ENCODE measurements at places on chromosomes 3 and 15.
A peak's percentile ranks its signal among the peaks of the same experiment; 100 is the strongest.

GRCh38 chr15:44710236-44711095 is 657 bp downstream of the PATL2 start:
- DNase-seq: peak; percentile 85

DNA sequence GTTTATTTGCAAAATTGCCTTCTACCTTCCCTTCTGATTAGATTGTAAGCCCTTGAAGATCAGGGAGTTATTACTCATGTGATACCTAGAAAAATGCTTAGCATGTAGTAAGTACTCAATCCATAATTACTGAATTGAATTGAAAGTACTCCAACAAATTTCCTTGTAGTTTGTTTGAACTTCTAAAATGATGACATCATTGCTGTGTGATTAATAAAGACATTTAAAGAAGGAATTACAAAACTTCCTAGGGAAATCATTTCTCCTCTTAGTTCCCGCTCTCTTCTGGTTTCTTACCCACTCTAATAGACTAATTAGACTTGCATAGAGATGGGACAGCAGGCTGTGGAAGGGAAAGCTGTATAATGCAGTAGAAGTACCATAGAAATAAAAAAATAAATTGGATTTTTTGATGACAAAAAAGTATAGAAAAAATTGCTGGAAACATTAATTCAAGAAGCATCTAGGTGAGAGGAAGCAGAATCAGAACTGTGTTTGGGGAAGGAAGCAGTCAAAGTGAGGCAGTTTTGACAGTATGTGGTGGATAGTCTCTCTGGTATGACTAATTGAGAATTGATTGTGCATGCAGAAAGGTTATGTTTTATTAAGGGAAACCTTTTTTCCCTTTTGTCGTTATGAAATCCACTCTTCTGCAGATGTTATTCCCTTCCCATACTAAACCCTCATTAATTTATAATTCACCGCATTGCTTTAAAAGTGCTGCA is 93.0 kb downstream of the ALCAM start:
- no peak for DNase-seq

GRCh38 chr3:152713989-152714388 is 120.9 kb upstream of the P2RY1 start:
- no peak for DNase-seq

- DNase-seq: no peak
Measured at GRCh38 chr3:36891701-36892160, 53.1 kb downstream of the TRANK1 start.

- no peak for DNase-seq
Measured at GRCh38 chr15:40420071-40420713, 14.6 kb downstream of the IVD start.

DNA sequence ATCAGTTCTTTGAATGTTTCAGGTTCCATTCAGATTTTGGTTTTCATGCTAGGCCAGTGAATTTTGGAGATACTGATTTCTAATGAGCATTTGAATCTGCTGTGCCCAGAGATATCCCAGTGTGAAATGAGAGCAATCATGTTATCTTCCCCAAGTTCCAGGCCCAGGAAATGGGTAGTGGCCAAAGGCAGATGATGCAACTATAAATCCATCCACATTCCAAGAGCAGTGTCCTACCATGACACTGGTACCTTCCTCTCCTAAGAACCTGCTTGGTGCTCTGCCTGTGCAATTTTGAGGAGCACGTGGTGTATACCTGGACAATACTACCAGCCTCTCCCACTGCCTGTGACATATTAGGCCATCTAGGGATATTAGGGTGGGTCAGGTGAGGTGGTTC is 186.8 kb downstream of the SLCO3A1 start:
- no peak for DNase-seq

DNA sequence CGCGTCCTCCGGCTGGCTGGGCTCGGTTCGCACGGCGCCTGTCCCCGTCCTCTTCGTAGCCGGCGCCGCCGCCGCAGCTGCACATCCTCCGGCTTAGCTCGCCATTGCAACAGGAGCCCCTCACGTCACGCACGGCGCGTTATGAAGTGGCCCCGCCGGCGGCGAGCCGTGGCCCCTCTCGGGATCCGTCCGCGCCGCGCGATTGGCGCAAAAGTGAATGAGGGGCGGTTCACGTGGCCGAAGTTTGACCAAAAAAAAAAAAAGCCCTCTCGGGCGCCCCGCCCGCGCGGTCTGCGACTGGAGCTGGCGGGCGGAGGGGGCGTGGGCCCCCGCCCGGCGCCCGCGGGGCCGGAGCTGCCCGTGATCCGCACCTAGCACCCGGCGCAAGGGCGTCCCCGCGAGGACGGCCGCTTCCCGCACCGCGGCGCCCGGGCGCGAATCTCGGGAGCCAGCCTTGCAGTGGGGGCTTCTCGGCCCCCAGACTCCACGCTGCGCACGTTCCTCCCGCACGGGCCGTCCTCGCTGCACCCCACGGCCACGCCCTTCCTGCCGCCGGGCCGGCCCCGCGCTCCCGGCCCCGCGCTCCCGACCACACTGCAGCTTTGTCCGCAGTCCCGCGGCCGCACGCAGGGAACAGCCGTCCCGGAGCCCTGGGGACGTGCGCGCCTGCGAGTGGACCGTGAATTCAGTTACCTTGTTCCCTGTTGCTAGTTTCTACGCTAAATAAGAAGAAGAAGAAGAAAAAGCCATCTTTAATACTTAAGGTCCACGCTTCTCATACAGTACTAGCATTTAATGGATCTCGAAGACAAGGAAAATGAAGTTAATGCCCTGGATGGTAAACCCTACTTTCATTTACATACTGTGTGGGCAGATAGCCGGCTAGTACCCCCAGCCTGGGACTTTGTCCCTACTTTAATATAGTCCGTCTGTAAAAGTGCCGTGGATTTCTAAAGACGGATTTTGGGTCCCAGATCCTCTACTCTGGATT is at the start of gene CHSY1:
Gene CHSY1, minus strand, starts transcription at position 219 of the 991 bp plus-strand sequence. CDS start 592 bp downstream, outside the sequence.
- peak; percentile 96 for DNase-seq

DNA sequence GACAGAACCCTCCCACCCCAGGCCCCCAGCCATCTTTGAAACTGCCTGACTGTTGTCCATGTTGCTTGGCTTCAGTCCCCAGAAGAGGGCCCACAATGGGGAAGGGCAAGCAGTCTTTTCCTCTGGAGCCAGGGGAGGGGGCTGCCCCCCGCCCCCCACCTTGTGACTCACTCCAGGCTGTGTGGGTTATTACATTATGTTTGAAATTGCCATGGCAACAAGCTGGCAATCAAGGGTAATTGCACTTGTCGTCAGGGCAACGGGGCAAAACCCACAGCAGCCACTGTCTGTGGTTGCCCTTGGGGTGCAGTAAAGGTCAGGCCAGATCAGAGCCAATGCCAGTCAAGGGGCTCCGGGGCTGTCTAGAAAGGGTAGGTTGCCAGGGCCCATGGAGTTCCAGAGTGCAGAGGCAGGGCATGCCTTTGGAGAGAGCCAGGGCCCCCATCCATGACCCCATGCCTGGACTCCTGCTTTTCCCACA is 3.1 kb upstream of the CAMKV start:
- DNase-seq: peak; percentile 79
